Central memory CD4-positive, alpha-beta T cell (primary cell): ENCODE measurements at places on chromosomes 12 and 14.

- DNase-seq = no peak
These were observed 1.1 kb downstream of the CCDC85C start for GRCh38 chr14:99602788-99603415.

GRCh38 chr12:93832131-93832530, 155.0 kb downstream of the CRADD start:
- no peak for DNase-seq

DNA sequence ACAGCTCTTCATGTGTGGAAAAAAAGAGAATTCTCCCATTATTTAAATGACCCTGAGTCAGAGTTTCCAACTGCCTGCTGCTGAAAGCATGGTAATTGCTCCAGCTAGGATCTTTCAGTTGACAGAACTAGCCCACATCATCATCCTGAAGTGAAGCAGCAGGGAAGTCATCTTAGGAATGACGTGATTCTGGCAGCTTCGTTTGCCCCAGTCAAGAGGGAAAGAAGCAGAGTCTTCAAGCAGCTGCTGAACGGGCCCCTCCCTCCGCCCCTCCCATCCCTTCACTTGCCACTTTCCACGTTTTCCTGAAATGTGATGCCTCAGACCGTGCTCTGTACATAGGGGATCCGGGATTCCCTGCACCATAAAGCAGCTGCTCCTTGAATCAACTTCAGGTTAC, 455.0 kb upstream of the TMEM132C start:
- DNase-seq = no peak

- no peak for DNase-seq
These were observed 72.0 kb upstream of the DBX2 start for GRCh38 chr12:45122768-45123380.

DNA sequence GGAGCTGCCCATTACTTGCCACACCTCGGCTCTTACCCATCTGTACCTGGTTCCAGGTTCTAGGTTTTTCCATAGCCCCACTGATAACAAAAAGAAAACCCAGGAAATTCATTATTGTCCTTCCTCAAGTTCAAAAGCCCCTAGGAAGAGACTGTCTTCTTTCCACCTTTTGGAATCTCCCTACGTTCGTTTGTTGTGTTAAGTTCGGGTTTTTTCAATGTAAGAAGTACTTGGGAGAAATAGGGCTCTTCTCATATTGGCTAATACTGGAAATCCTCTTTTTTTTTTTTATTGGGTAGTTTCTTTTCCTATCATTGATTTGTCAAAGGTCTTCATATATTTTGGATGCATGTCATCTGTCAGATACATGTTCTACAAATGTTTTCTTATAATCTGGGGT, 17.3 kb downstream of the SLC15A5 start:
- no peak for DNase-seq

- no peak for DNase-seq
These were observed 492.9 kb upstream of the NOVA1 start for GRCh38 chr14:27090716-27091115.

GRCh38 chr12:22610131-22610530, 14.8 kb upstream of the ETNK1 start:
- no peak for DNase-seq

DNA sequence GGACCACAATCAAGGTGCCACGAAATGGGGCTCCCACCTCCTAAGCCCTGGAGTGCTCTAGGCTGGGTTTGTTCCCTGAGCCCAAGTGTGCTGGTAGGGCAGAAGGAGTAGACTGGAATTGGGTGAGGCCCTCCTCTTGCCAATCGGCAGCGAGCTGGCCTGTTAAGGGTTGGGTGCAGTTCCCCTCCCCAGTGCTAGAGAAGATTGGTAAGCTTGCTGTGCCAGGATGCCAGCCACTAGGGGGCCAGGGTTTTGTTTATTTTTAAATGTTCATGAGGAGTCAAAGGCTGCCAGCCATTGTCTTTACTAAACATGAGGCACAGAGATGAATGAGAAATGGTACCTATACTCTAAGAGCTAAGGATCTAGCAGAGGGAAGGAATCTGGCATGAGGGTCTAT, 79.7 kb downstream of the SPTB start:
- DNase-seq = no peak

GRCh38 chr14:73494593-73494992, 3.9 kb downstream of the RIOX1 start:
- DNase-seq = no peak

GRCh38 chr14:38339696-38340095, 83.8 kb upstream of the CLEC14A start:
- DNase-seq = no peak

GRCh38 chr12:50597200-50598195, 92.7 kb downstream of the DIP2B start:
- DNase-seq = peak; percentile 5

DNA sequence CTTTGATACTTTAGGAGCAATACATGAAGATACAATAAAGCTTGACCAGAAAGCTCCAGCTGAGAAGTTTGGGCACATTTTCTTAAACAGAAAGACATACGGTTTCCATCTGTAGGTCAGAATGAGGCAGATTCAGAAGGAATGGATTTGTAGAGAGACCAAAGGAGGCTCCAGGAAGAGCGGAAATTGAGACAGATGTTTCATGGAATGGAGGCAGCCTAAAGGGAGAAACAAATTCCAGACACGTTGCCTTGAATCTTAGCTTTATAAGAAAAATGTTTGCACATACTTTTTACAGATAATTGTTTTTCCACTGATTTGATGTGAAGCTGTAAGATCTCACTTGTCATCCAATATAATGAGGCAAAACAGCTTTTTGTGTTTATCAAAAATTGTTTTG, 24.8 kb downstream of the EPYC start:
- no peak for DNase-seq

GRCh38 chr14:68978172-68978911, 760 bp downstream of the ACTN1 start:
- DNase-seq = peak; percentile 34

- no peak for DNase-seq
These were observed 163.1 kb upstream of the TMPO start for GRCh38 chr12:98352218-98352811.

DNA sequence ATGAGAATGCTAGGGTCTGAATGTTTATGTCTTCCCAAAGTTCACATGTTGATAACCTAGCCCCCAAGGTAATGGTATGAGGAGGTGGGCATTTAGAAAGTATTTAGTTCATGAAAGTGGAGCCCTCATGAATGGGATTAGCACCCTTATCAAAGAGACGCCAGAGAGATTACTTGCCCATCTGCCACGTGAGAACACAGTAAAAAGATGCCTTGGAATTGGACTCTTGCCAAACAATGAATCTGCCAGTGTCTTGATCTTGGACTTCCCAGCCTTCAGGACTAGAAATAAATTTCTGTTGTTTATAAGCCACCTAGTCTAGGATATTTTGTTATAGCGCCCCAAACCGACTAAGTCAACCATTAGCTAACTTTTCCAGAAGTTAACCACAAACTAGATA, 92.0 kb upstream of the SLC38A4 start:
- no peak for DNase-seq

GRCh38 chr12:102050660-102051430, 10.9 kb downstream of the WASHC3 start:
- DNase-seq = no peak

DNA sequence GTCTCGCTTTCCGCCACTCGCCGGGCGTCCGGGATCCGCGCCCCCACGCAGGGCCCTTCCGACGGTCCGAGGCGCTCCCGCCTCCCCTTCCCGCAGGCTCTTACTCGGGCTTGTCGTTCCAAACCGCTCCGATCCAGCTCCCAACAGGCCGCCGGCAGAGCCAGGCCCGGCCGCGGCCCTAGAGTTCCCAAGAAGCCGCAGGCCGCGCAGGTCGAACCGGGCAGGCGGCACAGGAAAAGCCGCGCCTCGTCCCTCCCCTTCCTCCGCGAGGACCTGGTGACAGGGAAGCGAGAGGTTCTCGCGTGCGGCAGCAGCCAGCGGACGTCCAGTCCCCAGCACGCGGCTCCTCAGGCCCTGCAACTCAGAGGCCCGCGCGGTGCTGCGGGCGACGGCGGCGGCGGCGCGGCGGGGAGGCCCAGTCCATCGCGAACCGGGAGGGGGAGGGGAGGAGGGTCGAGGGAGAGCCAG, 272 bp downstream of the HECTD1 start:
- DNase-seq = no peak

DNA sequence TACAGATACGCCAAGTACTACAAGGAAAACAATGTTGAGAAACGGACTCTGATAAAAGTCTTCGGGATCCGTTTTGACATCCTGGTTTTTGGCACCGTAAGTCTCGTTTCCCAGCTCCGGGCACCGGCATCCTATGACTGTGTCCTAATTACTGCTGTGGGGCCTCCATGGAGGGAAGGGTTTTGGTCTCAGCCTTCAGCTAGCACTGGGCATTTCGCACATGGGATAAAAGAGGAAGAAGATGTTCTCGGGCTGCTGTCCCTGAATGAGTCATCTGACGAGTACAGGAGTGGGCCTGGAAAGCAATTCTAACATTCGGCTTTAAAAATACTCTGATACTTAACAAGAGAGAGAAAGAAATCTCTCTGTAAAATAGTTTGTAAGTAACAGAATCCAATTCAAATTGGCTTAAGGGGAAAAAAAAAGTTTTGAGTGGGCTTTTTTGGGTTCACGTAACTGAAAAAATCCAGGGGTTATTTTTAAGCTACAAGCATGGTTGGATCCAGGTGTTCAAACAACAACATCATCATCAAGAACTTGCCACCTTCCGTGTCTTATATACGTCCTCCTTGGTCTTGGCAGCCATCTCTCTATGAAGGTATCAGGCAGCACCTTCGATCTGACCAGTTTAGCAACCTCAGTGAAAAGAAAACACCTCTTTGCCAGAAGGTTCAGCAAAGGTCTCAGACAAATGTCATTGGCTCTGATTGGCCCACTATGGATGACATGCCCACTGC, 34.4 kb upstream of the P2RX4 start:
- DNase-seq = no peak

DNA sequence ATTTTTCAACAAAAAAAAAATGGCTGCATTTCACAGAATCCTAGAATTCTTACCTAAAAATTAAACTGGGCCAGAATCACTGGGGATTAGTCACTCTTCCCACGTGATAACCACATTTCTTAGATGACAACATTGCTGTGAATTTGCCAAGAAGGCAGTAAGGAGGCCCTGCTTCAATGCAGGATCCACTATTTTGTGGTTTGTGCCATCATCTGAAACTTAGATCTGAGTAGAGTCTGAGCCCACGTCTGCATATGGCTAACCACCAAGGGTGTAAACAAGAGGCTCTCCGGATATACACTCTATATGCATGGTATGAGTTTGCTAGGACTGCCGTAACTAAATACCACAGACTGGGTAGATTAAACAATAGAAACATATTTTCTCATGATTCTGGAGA, 24.4 kb upstream of the TBX5 start:
- no peak for DNase-seq

GRCh38 chr14:89542786-89543424, 125.9 kb upstream of the FOXN3 start:
- DNase-seq = no peak

GRCh38 chr14:30873308-30874119, 845 bp upstream of the COCH start:
- DNase-seq = no peak

GRCh38 chr14:106417224-106418049, 891.1 kb downstream of the TMEM121 start:
- DNase-seq = peak; percentile 76

GRCh38 chr12:11786638-11787365, 137.3 kb downstream of the ETV6 start:
- DNase-seq = no peak

GRCh38 chr12:85325442-85325841, 45.4 kb downstream of the ALX1 start:
- DNase-seq = no peak

- no peak for DNase-seq
These were observed 143.9 kb upstream of the NAV3 start for GRCh38 chr12:77686760-77687159.

DNA sequence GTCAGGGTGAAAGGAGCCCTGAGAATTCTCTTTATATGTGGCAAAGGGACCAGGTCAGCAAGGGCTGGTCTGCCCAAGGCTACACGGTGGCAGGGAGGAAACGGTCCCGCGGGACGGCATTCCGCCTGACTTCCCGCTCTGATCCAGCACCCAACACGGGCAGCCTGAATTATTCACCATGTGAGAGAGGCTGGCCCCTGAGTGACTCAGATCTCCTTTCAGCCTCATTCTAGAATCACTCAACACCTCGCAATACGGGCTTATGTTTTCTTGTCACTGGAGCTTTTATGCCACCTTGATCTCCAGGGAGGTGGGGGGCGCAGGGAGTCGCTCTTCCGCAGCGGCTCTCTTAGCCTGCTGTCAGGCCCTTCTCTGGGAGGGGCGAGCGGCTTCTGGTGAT, 8.5 kb downstream of the LRTM2 start:
- no peak for DNase-seq

DNA sequence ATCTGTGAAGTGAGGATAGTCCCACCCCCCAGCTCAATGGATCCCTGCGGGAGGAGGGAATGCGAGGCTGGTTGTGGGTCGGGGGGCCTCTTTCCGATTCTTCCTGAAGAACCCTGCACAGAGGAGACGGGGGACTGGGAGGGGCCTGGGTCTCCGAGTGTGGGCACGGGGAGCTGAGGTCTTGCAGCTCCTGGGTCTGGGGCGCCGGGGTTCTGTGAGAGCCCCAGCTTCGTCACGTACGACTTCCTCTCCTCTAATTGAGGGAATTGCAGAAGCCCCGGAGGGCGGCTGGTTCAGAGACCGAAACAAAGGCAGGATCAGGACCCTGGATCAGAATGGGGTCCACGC, 66.6 kb downstream of the DIO3 start:
- DNase-seq = no peak

GRCh38 chr14:61219256-61219655, 61.9 kb downstream of the TMEM30B start:
- no peak for DNase-seq

DNA sequence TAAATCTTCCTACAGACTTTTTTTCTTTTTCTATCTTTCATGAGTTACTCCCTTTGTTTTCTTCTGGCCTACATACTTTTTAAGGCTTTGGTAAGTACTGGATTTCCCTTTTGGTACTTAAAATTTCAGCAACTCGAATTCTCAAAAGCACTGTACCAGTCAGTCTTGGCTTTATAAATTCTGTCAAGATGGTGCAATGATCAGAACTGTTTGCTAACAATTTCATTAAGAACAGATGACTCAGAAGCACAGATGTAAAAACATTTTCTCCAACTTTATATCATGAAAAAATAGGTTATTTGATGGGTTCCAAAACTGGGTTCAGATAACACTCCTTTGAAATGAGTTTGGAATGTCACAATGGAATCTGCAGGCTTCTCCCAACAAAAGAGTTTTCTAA, 1961.8 kb upstream of the FLRT2 start:
- no peak for DNase-seq
